ENCODE measurements at places on chromosomes 7 and 10.

DNA sequence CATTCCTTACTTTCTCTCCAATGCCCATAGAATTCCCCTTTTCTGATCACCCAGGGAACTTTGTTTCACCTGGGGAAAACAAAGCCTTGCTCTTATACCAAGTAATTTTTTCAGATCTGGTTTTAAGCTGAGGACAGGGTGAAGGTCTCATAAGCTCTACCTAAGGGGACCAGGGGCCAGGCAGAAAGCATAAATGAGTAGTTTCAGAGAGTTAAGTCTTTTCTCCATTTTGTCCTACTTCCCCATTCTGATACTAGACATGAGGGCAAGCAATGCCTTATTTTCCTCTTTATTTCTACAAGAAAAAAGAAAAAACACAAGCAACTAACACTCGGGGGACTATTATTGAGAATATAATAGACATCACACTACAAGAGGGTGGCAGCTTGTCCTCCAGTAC is 2.9 kb downstream of the AKR1D1 start:
- no peak for DNase-seq

DNA sequence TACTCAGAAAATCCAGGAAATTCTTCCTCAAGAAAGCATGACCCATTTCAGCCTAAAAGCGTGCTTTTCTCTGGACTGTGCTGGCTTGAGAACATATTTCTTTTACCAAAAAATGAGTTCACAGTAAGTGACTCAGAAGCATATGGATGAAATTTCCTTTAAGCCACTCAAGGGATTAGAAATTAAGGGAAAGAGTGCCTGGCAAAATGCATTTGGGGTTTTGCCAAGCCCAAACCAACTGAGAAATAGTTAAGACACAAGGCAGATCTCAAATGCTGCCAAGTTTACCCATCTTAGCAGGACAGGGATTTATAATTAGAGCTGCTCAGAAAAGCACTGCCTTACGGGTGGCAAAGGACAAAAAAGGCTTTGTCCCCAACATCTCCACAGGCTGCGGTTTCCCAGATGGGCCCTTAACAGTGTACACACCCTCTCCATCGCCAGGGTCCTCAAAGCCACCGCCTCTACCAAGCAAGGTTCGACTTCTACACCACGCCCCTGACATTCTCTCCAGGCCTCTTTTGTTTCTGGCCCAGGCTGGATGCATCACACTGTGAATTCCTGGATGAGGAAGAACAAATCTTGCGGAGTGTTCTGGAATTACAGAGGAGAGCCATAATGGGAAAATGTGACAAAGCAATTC is 30.1 kb upstream of the CDHR3 start:
- DNase-seq, result no peak

- DNase-seq, result no peak
Measured at GRCh38 chr10:62527019-62527827, 153.1 kb downstream of the ZNF365 start.

- no peak for DNase-seq
Measured at GRCh38 chr10:124007773-124008145, 85.6 kb downstream of the CHST15 start.

- no peak for DNase-seq
Measured at GRCh38 chr7:27143950-27144780, 684 bp upstream of the HOXA5 start.

DNA sequence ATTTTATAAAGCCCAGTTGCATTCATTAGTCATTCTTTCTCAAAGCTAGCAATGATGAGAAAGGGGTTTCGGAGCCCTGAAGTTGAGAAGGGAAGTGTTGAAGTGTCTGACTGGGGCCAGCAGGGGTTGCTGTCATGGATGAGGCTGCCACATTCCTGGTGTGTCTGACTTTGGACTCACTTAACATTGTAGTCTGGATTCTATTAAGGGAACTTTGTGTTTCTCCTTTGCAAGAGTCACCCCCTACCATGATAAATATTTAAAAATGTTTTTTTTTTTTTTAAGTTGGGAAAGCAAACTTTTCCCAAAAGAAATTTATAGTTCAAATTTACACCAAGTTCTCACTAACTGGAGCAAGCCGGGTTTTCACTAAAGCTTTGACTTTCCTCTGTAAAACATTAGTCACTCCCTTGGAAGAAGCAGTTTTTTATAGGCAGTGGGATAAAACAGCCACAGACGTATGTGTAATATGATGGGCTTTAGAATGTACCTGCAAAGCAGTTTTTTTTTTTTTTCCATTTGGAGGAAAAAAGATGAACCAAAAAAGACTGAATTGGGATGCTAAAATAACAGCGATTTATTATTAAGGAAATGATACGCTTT is 243.6 kb downstream of the TWIST1 start:
- no peak for DNase-seq

DNA sequence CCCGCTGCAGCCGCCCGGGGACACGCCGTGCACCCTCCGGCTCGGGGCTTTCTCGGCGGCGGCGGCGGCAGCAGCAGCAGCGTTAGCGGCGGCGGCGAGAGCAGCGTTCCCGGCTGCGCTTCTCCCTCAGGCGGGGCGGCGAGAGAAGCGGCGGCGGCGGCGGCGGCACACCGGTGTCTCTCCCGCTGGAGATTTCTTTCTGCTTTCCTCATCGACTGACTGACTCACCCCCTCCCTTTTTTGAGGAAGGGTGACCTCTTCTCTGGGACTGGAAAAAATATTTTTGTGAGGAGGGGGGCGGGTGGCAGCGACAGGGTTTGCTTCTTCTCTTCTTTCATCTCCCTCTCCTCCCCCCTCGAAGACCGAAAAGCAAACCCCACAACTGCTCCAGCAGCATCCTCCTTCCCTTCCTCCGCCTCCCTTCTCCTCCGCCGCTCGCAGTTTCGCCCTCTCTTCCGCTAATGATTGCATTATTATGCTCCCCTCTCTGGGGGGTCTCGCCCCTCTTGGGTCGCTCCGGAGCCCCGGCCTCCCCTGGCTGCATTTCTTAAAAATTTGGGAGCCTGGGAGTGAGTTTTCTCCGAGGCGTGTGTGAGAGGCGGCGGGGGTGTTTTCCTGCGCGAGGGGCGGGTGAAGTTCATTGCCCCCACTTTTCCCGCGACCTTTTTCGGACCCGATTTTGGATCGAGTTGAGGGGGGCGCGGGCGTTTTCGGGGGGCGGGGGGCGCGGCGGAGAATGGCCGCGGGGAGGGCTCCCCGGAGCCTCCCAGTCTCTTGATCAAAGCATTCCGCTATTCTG is 411 bp downstream of the AUTS2 start:
- DNase-seq, result no peak

DNA sequence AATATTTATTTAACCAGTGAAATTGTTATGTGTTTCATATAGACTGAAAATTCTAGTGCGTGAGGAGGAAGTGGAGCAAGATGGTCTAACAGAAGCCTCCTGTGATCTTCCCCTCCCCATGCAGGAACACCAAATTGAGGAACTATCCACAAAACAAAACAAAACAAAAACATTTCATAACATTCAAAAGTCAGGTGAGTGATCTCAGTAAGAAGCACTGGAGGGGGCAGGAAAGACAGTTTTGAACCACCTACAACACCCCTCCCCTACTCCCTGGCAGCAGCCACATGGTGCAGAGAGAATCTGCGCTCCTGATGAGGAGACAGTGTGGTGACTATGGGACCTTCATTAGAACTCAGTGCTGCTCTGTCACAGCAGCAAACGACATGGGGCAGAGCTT is 221.9 kb upstream of the SEMA3C start:
- no peak for DNase-seq

- DNase-seq, result no peak
Measured at GRCh38 chr7:81680120-81680519, 89.7 kb downstream of the HGF start.

DNA sequence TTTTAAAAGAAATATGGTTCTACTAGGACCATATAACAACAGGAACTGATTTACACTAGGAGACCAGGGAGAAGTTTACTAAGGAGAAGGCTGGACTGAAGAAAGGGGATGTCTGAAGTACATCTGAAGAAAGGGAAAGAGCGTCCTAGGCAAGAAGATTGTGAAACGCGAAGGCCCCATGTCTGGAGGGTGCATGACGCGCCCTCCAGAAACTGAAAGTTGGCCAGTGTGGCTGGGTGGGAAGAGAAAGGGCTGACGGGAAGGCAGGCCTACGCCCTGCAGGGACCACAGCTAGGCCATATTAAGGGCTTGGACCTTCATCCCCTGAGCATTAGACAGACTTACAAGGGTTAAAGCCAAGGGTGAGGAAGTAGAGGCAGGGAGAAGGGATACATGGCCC is 158.0 kb downstream of the TRIL start:
- DNase-seq, result no peak

- no peak for DNase-seq
Measured at GRCh38 chr10:115171392-115171960, 78.3 kb downstream of the ATRNL1 start.

DNA sequence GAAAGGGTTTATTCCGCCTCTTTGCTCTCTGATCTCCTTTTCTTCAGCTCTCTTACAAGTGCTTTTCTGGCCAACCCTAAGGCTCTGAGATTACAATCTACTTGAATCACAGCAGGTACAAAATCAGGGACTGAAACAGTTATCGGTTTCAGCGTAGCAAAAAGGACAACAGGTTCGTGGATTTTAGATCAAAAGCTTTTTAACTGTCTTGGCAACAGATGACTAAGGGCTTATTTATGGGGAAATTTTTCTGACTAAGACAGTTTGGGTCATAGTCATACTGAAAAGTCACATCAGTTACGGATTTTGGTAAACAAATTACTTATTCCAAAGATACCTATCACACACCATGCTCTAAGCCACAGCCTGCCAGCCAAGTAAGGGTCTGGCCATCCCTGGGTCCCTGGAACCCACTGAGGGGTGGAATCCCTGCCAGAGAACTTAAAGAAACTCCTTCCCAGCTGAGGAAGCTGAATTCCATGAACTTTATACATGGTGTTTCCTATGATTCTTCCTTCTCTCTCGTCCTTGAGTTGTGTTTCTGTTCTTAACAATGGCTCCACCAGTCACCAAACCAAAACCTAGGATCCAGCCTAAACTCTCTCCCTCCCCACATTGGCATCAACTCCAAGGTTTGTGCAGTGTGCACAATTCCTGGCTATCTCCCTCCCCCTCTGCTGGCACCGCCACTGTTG is 169.3 kb downstream of the FAM107B start:
- no peak for DNase-seq

GRCh38 chr10:75261813-75262705 is 26.3 kb upstream of the COMTD1 start:
- no peak for DNase-seq

- no peak for DNase-seq
Measured at GRCh38 chr7:6057316-6058129, 26.3 kb downstream of the ANKRD61 start.

GRCh38 chr10:113441220-113441619 is 111.6 kb upstream of the HABP2 start:
- no peak for DNase-seq

GRCh38 chr10:117590101-117590875 is 47.7 kb downstream of the EMX2 start:
- DNase-seq, result no peak

GRCh38 chr10:44056967-44057805 is 327.7 kb downstream of the CXCL12 start:
- DNase-seq, result no peak

DNA sequence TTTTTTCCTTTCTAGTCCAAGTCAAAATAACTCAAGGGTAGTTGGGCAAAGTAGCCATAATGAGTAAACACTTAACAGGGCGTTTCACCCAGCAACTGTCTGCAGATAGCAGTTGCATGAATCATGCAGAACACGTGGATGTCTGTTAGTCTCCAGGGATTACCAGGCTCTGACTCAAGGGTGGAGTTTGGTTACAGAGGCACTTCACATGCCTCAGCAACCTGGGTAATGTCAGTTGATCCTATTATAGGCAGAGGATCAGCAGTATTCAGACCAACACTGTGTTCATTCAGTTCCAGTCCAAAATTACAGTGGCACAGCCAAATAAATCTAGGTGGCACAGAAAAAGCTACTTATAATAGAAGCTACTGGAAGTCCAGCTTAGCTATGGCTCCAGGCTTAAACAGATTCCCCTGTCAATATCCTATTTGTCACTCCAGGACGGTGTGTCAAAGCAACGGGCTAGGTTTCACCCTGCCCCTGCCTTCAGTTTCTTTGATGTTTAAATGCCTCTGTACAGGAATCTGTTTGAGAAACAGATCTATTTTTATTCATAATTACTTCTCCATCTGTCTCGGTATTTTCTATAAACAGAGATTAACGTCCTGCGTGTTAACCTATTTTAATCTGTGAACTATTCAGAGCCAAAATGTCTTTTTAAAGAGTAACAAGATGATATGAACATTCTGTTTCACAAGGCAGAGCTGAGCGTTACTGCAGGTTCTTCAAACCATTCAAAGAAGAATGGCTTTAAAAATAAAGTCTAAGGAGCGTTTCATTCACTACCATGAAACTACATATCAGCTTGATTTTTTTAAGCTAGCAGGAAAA is 162.6 kb upstream of the AKR1E2 start:
- no peak for DNase-seq

GRCh38 chr10:97724341-97724941 is 10.9 kb downstream of the MARVELD1 start:
- DNase-seq, result no peak

- no peak for DNase-seq
Measured at GRCh38 chr10:76242956-76243355, 811.5 kb downstream of the LRMDA start.

- DNase-seq, result no peak
Measured at GRCh38 chr10:69685802-69686585, 55.9 kb downstream of the FAM241B start.

DNA sequence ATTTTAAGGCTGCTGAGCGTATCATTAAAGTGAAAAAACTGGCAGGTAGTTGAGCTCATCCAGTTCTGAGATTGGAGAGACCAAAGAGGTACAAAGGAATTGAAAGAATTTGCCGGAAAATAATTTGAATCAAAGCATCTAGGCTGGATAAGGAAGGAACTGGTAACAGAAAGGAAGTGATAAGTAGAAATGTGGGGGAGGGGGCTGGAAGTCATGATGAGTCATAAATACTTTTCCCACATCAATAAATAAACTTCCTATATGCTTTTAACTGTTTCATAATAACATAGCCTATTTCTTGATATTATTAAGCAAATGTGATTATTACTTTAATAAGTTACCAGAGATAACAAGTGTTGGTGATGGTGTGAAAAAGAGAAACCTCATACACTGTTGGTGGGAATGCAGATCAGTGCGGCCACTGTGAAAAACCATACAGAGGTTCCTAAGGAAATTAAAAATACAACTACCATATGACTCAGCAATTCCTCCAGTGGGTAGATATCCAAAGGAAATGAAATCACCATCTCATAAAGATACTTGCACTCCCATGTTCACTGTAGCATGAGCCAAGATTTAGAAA is 27.0 kb downstream of the ZNF438 start:
- no peak for DNase-seq

DNA sequence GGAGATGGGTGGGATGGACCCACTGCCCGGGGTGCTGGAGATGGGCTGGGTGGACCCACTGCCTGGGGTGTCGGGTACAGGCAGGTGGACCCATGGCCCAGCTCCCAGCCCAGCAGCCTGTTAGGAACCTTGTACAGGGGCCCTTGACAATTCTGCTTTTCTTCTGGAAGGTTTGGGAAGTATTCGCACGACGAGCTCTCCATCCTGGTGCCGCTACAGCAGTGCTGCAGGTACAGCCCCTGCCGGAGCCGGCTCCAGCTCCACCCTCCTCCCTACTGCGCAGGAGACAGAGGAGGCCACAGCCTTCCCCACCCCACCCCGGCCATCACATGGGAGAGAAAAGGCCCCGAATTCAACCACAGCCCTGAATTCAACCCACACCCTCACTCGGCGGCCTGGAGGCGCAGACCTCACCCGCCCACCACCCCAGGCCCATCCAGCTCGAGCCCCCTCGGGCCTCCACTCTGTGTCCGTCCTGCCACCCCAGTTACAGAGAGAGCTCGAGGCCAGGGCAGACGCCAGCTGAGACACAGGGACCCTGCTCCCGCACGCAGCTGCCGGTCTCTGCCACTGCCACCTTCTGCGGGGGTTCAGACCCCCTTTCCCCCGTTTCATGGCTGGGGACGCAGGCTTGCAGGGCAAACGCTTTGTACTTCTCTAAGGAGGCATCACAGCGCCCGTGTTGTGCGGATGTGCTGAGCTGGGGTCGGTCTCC is 31.3 kb upstream of the FOXL3 start:
- no peak for DNase-seq

All from activated CD4-positive, alpha-beta T cell treated with anti-CD3 and anti-CD28 coated beads, Interleukin-2, amount 50 U/mL, for 1 hour (primary cell).